ENCODE measurements at places on chromosomes 5 and 9.

- no peak overlapping the region for H3K4me3 ChIP-seq
- no peak overlapping the region for H3K27ac ChIP-seq
- DNase-seq: no peak
- no peaks in the 10 kb centered on the region for H3K4me1 ChIP-seq
Measured at GRCh38 chr9:26786564-26786963, 106.0 kb downstream of the CAAP1 start.

DNA sequence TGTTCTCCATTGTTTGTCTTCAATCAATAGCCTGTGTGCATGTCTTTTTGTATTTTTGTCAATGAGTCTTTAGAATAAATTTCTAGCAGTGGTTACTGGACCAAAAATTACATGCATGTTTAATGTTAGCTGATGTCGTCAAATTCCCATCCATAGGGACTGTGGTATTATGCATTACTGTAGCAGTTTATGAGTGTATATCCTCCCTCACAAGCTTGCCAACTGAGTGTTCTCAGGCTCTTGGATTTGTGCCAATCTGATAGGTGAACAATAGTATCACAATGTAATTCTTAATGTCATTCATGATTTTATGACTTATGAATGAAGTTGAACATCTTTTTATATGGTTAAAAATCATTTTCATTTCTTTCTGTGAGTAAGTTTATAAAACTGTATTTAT, 13.0 kb downstream of the SNX24 start:
- DNase-seq: no peak
- no peak overlapping the region for H3K4me3 ChIP-seq
- no peaks in the 10 kb centered on the region for H3K27me3 ChIP-seq
- H3K27ac ChIP-seq: no peak overlapping the region

- no peaks in the 10 kb centered on the region for H3K27me3 ChIP-seq
- no peak overlapping the region for H3K4me3 ChIP-seq
- no peak overlapping the region for H3K27ac ChIP-seq
- H3K36me3 ChIP-seq: no peaks in the 10 kb centered on the region
- no peak for DNase-seq
- no peaks in the 10 kb centered on the region for H3K4me1 ChIP-seq
Measured at GRCh38 chr5:15037247-15037908, 165.8 kb upstream of the ANKH start.

GRCh38 chr5:90483206-90483605, 8.5 kb downstream of the POLR3G start:
- no peak overlapping the region for H3K4me3 ChIP-seq
- no peak for DNase-seq
- H3K4me1 ChIP-seq: no peaks in the 10 kb centered on the region
- H3K27ac ChIP-seq: no peak overlapping the region
- peaks cover 3% of the 10 kb centered on the region for H3K27me3 ChIP-seq

- H3K27me3 ChIP-seq: peaks cover 4% of the 10 kb centered on the region
- DNase-seq: no peak
- H3K4me1 ChIP-seq: peaks cover 2% of the 10 kb centered on the region
- H3K27ac ChIP-seq: no peak overlapping the region
Measured at GRCh38 chr9:92639124-92639523, 30.8 kb downstream of the IPPK start.

- H3K27ac ChIP-seq: no peak overlapping the region
- peaks cover 25% of the 10 kb centered on the region for H3K4me1 ChIP-seq
- H3K4me3 ChIP-seq: no peak overlapping the region
Measured at GRCh38 chr5:6718718-6719117, 5.5 kb downstream of the TENT4A start.

DNA sequence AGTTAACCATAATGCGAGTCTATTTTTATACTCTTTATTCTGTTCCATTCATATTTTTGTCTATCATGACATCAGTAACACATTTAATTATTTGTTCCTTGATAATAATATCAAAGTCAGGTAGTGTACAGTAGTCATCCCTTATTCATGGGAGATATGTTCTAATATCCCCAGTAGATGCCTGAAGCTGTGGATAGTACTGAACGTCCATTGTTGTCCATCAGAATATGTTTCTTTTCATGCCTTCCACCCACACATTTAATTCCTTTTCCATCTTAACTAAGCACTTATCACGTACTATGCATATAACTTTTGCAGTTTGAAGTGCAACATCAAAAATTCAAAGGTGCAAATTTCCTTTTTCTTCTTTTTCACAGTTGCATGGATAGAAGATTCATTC, 53.6 kb downstream of the FER start:
- H3K27me3 ChIP-seq: no peaks in the 10 kb centered on the region
- DNase-seq: no peak
- peaks cover 18% of the 10 kb centered on the region for H3K36me3 ChIP-seq
- no peaks in the 10 kb centered on the region for H3K4me1 ChIP-seq
- no peak overlapping the region for H3K4me3 ChIP-seq

Data from endothelial cell (in vitro differentiated cells).